Right lung (tissue), 10 donors: ENCODE measurements at places on chromosomes 5 and 9.

DNA sequence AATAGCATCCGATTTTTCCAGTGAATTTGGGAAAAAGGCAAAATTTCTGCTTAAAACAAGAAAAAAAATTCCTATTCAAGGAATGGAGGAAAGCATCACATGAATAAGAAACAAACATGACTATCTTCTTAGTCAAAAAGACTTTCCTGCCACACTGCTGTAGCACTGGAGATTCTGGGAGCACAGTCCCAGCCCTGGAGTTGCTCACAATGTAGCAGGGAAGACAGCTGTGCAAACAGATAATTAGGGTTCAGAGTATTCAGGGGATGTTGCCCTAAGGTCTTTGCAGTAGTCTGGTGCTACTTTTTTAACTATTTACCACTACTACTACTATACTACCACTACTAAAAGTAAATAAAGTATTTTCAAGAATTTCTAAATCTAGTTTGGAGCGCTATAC, 86.5 kb downstream of the BNC2 start:
- DNase-seq: no peak

DNA sequence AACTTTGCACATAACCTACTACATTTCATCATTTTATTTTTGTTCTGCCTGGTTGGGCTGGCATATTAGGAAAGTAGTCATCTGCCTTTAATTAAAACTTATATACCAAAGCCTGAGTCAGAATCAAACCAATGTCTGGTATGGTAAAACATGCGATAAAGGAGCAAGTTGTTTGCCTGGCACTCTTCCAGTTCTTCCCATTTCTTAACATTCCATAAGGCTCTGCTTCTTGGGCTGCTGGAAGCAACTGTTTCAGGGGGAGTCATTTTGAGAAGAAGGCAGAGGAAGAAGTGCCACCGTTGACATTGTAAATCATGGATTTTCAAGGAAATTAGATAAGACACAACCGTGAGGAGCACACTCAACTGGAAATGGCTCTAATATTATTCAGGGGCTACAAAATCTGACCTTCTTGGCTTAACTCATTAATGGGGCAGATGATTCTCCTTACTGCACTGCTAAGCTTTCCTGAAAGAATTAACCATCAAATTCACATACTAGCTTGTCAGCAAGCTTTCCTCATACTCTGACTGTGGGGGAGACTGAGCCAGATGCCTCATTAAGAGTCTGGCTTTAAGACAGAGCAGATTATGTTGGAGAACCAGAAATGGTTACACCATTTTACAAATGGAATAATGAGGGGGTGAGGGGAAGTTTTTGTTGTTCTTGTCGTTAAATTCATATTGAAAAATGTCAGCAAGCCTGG, 391.0 kb downstream of the TMEM232 start:
- no peak for DNase-seq

GRCh38 chr9:110801426-110801825, 132.8 kb downstream of the MUSK start:
- DNase-seq: no peak

DNA sequence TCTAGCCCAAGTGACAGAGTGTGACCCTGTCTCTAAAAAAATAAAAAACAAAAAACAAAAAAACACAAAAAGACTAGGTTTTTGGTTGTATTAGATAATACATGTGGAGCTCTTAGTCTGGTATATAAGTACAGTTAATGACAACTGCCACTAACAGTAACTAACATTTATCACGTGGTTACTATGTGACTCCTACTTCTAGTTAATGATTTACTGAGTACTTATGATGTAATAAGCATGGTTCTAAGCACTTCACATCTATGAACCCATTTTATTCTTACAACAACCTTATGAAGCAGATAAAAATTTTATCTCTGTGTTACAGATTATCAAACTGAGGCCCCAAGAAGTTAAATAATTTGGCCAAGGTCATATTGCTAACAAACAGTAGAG, 6.1 kb upstream of the TMEFF1 start:
- no peak for DNase-seq

GRCh38 chr5:59491945-59492344, 401.6 kb downstream of the PDE4D start:
- DNase-seq: no peak

- DNase-seq: no peak
Measured at GRCh38 chr9:38668791-38669466, 48.5 kb upstream of the ANKRD18A start.

DNA sequence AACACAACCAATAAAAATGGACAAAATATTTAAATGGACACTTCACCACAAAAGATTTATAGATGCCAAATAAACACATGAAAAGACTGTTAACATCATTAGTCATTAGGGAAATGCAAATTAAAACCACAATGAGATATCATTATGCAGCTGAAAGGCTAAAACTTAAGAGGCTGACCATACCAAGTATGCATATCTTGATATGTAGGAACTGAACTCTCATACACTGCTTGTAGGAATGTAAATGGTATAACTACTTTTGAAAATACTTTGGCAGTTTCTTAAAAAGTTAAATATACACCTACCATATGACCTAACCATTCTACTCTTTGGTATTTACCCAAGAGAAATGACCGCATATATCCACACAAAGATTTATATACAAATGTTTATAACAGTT, 13.6 kb upstream of the ADAMTS12 start:
- no peak for DNase-seq
